Mesothelial cell of epicardium (in vitro differentiated cells): ENCODE measurements at places on chromosomes 3 and 15.

- no peak for DNase-seq
These were observed 132.6 kb upstream of the MEF2A start for GRCh38 chr15:99433026-99433756.

- DNase-seq: no peak
These were observed 45.9 kb downstream of the POLR2M start for GRCh38 chr15:57752436-57752835.

DNA sequence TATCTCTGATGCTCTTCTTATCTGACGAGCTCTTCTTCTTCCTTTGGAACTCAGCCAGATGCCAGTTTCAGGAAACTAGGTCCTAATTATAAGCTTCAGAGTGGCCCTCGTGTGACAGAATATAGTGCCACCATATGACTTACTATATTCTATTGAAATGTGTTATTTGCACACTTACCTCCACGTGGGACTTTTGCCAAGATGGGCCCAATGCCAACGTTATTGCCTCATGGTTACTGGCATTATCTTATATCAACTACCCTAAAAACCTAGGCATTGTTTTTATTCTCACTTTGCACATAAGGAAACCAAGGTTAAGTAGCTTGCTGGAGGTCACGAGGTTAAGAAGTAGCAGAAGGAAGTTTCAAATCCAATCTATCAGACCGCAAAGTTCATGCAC lies 71.3 kb upstream of the SLCO3A1 start:
- DNase-seq: no peak

DNA sequence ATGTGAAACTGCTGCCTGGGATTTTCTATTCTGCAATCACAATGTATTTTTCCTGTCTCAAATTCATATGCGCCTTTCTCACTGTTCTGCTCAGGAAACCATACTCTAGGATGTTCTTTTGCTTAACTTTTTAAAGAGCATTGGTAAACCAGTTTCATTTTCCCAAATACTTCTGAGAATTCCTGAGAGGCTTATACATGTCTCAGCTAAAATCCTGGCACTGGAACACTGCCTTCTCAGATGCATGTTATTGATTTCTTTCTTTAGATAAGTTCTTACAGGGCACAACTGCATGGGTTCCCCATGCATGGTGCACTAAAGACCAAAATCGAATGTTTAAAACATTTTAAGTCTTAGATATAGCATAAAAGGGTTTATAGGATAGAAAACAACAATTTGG lies 178.3 kb upstream of the PLSCR5 start:
- no peak for DNase-seq

GRCh38 chr3:29293421-29293820 lies 12.6 kb downstream of the RBMS3 start:
- DNase-seq: no peak

DNA sequence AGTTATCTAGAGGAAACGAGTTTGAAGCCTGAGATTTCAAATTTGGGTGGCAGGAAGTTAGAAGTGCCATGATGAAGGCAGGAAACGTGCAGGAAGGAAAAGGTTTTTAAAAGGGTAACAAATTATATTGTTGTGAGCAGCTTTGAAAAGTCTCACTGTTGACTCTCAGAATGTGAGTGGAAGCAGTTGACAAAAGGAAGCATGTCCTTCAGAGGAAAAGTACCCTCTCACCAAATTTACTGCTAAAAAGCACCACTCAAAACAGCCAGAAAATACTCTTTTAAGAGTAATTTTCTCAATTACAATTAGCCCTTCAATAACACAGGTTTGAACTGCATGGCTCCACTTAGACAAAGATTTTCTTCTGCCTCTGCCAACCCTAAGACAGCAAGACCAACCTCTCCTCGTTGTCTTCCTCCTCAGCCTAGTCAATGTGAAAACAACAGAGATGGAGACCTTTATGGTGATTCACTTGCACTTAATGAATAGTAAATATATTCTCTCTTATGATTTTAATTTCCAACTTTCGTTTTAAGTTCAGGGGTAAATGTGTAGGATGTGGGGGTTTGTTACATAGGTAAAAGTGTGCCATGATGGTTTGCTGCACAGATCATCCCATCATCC lies 117.1 kb upstream of the LIPC start:
- no peak for DNase-seq

- DNase-seq: no peak
These were observed 20.1 kb downstream of the DET1 start for GRCh38 chr15:88526247-88526879.

DNA sequence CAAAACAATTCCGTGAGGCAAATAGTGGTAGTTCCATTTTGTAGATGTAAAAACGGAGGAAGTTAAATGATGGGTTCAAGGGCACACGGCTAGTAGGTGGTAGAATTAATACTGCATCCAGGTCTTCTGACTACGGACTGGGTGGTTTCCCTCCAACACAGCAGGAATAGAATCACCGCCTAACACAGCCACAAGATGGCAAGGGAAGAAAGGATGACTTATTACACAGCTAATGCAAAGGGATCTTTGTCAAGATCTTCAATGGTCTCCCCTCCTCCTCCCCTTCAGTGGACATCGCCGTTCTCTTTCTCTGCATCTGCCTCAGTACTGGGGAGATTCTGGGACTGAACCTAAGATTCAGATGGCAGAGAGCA lies 524 bp upstream of the TOPBP1 start:
- DNase-seq: no peak

DNA sequence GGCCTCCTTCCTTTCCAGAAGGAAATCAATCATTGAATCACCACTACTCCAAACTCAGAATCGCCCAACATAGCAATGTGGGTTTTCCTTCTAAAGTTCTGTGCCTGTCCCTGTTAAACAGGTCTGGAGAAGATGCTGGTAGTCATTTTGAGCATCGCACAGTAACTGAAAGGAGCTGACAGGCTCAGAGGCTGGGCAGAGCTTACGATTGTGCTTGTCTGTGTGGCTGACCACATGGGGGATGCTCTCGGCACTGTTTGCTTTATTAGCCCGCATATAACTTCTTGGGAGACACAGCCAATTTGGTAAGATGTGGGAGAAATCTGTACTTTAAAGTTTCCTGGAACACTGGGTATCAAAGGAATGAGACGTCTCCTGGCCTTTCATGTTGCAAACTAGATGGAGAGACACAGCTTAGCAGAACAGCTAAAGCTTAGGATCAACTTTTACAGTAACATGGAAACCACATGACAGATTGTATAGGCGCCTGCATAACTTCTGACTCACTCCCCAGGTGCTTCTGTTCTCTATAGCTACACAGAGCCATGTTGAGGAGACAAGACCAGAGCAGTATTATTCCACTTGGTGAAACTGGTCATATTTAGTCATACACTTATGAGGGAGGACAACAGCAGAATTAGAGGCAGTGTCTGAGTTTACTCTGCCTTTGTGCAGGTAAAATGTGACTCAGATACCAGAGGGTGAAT lies 374.1 kb downstream of the RORA start:
- no peak for DNase-seq

- no peak for DNase-seq
These were observed 445.5 kb downstream of the NLGN1 start for GRCh38 chr3:173843060-173843459.

DNA sequence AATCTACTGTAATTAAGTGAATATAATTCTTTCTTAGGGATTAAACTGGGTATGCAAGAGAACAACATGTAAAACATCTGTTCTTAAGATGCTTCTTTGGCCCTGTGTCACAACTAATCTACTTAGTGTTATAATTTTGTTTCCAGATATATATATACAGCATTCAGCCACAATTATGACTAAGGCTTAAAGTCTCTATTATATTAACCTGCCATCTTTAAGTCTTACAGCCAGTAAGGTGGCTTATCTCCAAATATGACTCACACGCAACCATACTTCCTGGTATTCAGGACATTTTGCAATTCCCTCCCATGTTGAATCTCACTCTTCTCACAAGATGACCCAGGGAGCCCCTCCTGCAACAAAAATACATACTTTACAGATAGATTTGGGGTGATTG lies 6.6 kb upstream of the KBTBD8 start:
- no peak for DNase-seq

GRCh38 chr3:192408007-192408646 lies 319.2 kb downstream of the FGF12 start:
- DNase-seq: peak; percentile 34

DNA sequence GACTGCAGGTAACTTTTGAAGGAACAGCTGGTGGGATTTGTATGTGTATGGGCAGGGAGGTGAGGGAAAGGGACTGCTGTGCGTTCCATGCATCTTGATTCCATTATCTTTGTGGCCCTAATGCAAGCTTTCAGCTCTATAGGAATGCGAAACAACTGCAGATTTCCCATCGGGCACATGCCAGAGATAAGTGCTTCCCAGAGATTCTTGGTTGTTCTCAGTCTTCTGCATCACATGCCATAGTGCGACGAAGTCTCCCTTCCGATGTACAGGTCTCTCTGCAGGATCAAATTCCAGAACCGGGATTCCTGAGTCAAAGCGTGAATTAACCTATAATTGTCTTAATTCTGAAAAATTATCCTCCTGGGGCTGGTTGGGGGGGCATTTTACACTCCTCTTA lies 72.6 kb upstream of the NSMCE3 start:
- no peak for DNase-seq

GRCh38 chr3:193951859-193952258 lies 184.1 kb upstream of the HES1 start:
- DNase-seq: no peak

DNA sequence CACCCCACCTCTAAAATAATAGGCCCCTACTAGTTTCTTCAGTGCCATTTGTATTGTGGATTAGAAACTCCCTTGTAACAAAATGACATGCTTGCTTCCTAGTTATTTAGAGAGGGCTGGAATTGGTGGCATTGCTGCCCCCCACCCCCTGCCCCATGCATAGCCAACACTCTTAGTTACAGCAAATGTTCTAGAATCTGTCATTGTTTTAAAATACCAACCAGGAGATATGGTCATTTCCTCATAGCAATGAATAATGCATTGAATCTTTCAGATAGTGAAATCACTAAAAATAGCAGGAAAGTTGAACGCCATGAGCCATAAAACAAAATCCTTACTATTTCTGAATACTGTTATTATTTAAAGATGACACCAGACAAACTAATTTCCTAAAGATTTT lies 292.5 kb downstream of the ARPP21 start:
- DNase-seq: no peak

DNA sequence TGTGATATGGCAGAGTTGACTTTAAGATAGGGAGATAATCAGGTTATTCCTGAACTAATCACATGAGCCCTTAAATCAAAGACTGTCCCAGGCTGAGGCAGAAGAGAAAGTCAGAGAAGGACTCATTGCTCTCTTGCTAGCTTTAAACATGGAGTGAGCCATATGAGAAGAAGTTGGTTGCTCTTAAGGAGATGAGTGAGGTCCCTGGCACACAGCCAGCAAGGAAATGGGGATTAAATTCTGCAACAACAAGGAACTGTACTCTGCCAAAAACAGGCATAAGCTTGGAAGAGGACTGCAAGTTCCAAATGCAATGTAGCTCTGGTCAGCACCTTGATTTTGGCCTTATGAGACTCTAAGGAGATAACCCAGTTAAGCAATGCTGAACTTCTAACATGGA lies 457.0 kb downstream of the PLOD2 start:
- no peak for DNase-seq

- DNase-seq: no peak
These were observed 2.0 kb downstream of the MST1R start for GRCh38 chr3:49901366-49902339.

- DNase-seq: no peak
These were observed 36.9 kb upstream of the TRIM59 start for GRCh38 chr3:160486459-160486869.

GRCh38 chr3:102060814-102061213 lies 211.5 kb downstream of the NFKBIZ start:
- no peak for DNase-seq

- no peak for DNase-seq
These were observed 201.4 kb downstream of the UBE3A start for GRCh38 chr15:25237291-25237978.

DNA sequence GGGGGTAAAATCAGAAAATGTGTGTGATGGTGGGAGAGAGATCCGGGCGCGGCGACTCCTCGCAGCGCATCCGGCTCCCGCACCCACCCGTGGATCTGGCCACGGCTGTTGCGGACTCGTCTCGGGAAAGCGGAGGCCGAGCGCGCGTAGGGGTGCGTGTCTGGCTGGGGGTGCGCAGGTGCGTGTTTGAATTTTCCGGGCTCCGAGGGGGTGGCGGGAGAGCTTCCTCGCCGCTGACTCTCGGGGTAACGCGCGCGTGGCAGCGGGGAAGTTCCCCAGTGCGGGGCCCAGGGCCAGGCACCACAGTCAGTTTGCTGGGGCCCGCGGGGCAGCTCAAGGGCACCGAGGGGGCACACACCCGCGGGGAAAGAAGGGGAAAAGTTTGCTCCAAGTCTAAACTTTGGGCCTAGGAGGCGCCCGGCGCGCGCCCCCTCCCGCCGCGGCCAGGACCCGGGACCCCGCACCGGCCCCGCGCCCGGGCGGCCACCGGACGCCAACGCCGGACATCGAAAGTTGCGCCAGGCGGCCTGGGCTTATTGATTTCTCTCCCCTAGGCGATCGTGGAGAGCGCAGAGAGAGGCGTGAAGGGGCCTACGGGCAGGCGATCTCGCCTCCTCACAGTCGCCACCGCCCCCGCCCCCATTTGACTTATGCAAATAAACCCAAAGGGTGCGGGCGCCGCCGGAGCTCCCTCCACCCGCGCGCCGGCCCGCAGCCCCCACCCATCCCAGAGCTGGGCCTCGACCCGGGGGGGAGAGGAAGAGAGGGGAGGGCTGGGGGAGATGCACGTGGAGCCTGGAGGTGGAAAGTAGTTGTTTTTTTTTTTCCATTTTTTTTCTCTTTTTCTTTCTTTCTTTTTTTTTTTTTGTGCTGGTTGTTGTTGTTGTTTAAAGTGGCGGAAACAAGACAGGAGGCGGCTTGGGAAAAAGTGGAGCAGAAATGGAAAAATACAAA lies 639 bp downstream of the FOXP1 start:
- peak; percentile 73 for DNase-seq

- DNase-seq: no peak
These were observed 530.8 kb upstream of the BCHE start for GRCh38 chr3:166367947-166368533.

GRCh38 chr3:76040946-76041345 lies 255.6 kb upstream of the ZNF717 start:
- DNase-seq: no peak

DNA sequence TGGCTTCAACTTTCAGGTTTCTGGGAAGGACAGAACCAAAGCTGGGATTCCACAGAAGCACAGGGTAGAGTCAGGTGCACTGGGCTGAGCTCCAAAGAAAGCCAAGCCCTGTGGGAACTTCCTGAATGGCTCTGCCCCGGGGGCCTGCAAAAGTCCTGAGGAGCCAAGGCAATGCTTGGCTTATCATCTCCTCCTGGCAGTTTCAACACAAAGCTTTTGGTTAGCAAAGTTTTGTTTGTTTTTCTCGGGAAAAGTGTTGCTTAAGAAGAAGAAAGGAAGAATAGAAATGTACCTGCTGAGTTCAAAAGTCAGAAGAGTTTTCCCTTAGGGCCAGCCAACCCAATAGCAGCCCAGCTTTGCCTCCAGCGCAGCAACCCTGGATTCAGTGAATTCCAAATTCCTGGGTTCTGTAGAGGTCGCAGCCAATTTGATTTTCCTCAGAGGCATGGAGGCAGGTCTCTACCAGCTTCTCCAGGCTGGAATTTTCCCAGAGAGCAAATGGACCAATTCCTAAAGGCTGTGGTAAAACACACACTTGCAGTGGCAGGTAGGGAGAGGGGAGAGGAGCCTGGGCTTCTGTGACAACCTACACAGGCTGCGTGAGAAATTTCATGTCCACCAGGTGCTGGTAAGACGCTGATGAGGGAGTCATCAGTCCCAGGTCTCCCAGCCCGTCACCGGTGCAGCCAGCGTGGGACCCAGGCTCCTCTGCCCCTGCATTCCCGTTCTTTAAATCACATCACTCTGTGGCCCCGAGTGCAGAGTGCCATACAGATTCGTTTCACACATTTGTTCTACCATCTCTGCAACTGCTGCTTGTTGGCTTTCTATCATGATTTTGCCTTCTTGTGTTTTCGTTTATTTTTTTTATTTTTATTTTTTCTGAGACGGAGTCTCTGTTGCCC lies 54.3 kb upstream of the SNRPA1 start:
- DNase-seq: no peak
